Stimulated activated CD4-positive, alpha-beta T cell treated with anti-CD3 and anti-CD28 coated beads, TNF-alpha, amount 100 ng/mL, for 1 hour (primary cell): ENCODE measurements at places on chromosomes 16 and 17.

DNA sequence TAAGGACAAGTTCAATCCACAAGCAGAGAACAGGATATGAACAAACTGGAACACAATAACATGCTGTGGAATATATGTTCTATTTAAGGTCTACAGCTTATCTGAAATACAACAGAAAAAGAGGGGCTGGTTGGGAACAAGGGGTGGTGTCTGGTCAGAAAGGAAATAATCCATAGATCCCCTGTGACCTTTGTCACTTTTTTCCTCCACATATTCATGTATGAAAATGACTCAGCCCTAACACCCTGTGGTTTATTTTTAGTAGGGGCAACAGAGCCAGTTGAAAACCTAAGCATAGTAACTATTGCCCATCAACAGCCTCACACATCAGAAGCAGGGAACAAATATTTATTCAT lies 12.3 kb upstream of the SPAG9 start:
- DNase-seq, result no peak

DNA sequence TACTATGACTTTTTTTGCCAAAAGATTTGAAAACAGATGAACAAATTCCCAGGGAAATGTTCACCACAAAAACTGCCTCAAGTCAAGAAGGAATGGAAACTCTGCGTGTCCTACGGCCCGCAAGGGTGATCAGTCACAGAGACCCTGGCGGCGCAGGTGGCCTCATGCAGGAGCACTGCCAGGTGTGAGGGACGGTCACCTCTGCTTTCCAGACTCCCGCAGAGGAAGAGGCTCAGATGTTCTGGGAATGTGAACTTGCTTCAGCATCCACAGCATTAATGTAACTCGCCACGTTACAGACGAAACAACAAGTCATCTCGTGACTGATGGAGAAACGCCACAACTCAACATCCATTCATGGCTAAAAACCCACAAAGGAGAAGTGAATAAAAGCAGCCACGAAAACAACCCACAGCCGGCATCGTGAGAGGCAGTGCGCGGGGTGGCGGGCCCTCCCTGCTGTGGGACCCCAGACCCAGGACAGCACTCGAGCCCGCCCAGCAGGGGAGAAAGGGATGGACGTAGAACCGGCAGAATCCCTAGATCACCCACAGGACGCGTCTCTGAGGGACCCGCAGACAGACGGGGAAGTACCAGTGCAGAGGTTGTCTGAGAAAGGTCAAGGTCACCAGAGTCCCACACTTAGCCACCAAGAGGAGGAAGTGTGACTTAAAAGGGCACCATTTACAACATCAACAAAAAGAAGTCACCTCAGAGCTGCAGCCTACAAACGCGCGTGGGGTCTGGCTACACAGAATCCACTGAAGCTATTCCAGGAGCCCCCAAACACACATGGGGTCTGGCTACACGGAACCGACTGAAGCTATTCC lies 76.9 kb upstream of the GNG13 start:
- DNase-seq, result no peak

DNA sequence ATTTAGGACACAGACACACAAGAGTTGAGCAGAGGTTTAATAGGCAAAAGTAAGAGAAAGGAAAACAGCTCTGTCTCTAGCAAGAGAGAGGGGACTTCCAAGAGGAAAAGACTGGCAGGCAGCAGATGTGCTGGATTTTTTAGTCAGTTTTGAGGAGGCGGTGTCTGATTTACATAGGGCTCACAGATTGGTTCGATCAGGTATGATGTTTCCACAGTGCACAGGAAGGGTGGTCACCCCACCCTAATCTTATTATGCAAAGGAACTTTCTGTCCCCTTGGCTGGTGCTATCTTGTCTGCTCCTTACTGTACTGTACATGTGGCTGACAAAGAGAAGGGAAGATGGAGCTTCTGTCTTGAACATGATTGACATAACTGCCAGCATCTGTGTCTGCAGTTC lies 25.3 kb downstream of the BFAR start:
- DNase-seq, result no peak

GRCh38 chr17:15291674-15292361 lies 26.7 kb upstream of the PMP22 start:
- no peak for DNase-seq

DNA sequence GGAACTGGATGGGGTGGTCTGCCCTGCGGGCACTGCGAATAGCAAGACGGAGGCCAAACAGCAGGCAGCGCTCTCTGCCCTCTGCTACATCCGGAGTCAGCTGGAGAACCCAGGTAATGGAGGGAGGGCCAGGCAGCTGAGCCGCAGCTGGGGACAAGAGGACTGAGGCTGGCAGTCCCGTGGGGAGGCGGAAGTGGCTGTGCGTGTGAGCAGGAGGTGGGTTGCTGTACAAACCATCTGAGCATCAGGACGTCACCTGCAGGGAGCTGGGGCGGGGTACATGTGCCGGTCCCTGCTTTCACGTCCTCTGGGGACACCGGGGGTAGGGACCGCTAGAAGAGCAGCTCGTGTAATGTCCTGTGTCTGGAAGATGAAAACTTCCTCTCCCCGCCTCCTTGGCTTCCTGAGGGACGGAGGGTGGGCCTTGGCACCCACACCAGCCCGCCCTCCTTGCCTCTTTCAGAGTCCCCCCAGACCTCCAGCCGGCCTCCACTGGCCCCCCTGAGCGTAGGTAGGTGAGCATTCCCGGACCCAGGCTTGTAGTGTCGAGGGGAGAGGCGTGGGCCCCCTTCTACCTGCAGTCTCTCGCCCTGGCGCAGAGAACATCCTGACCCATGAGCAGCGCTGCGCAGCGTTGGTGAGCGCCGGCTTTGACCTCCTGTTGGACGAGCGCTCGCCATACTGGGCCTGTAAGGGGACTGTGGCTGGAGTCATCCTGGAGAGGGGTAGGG lies 3.7 kb downstream of the ADAD2 start:
- no peak for DNase-seq

DNA sequence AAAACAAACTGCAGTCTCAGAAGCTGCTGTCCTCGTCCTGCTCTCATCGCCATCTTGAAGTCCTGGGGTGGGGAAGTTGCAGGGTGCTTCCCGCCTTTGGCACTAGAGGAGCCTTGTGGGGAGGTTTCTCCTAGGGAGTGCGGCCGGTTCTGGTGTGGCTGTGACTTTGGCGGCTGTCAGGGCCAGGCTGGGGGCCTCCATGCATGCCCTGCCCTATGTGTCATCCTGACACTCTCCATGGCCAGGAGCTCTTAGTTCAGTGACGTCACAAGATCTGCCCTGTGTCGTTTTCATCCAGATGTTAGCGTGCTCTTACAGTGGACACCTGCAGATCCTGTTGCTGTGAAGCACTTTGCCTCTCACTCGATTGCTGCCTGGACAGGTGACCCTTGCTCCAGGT lies 49.6 kb downstream of the PLD6 start:
- no peak for DNase-seq

GRCh38 chr16:30377050-30377811 lies 2.6 kb downstream of the MYL11 start:
- DNase-seq, result no peak

- DNase-seq, result no peak
These were observed 264.0 kb upstream of the CCL2 start for GRCh38 chr17:33990943-33991706.
